Nucleus accumbens (tissue), 56 donors: ENCODE measurements at places on chromosomes 4 and X.
A peak's percentile ranks its signal among the peaks of the same experiment; 100 is the strongest.

DNA sequence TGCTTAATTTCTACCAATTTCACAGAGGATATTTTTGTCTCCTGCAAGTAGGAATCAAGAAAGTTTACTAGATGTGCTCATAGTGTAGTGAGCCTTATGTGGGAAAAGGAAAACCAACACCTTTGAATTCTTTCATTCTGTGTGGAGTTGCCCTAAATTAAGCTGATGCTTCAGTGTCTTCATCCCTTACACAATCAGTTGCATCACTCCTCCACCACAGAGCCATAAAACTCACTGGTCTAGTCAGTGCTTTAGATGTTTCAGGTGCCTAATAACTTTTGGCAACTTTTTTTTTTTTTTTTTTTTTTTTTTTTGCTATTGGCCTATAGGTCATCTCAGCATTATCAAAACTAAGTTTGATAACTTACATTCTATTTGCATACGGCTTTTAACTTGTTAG lies 41.5 kb downstream of the HHIP start:
- no peak for DNase-seq

GRCh38 chr4:67327245-67328017 lies 217.9 kb downstream of the CENPC start:
- peak; percentile 11 for DNase-seq

- DNase-seq, result no peak
Observed at GRCh38 chrX:153903238-153903980, 1.1 kb upstream of the AVPR2 start.

DNA sequence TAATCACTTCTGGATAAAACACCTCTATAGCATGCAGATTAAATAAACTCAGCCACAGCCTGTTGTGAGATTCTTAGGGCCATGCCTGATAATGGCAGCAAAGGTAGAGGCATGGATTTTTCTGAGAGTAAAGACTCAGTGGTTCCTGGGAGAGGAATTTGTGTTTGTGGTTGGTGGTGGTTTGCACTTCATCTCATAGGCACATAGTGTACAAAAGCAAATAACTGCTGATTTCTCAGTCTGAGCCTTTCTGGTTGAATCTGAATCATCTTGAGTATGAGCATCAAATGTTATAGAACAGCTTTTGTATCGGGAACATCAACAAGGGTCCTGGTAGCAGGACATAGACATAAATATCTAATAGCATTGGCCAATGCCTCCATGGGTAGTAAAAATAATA lies 274.3 kb downstream of the FRMPD4 start:
- DNase-seq, result no peak

GRCh38 chr4:84235126-84235944 lies 263.8 kb downstream of the NKX6-1 start:
- no peak for DNase-seq

DNA sequence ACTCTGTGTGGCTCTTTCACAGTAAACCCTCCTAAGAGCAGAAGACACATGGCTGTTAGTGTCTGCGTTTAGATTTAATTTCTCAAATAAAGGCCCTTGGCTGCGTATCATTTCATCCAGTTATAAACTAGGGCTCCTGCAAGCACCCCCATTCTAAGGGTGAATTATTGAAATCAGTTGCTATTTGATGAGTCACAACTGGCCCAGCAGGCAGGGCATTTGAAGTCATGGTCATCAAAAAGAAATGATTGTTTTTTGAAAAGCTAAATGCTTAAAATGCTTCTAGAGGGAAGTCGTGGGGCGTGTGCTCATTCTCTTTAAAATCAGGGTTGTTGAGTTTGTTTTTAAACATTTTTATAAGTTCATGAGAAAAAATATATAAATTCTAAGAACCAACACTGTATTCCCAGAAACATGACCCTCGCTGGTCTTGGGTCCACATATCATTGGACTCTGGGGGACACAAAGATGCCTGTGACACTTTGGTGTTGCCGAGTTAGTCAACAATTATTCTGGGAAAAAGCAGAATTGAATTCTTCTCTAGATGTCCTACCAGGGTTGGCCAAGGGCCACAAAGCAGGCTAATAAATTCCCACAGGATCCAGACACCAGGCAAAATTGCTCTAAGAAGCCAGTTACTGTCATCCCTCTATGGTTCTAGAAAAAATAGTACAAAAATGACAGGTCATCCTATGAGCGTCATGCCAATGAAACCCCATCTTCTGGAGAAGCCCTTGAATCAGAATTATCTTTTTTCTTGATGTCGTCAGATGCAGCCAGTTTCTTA lies 99.5 kb upstream of the MYOZ2 start:
- no peak for DNase-seq

DNA sequence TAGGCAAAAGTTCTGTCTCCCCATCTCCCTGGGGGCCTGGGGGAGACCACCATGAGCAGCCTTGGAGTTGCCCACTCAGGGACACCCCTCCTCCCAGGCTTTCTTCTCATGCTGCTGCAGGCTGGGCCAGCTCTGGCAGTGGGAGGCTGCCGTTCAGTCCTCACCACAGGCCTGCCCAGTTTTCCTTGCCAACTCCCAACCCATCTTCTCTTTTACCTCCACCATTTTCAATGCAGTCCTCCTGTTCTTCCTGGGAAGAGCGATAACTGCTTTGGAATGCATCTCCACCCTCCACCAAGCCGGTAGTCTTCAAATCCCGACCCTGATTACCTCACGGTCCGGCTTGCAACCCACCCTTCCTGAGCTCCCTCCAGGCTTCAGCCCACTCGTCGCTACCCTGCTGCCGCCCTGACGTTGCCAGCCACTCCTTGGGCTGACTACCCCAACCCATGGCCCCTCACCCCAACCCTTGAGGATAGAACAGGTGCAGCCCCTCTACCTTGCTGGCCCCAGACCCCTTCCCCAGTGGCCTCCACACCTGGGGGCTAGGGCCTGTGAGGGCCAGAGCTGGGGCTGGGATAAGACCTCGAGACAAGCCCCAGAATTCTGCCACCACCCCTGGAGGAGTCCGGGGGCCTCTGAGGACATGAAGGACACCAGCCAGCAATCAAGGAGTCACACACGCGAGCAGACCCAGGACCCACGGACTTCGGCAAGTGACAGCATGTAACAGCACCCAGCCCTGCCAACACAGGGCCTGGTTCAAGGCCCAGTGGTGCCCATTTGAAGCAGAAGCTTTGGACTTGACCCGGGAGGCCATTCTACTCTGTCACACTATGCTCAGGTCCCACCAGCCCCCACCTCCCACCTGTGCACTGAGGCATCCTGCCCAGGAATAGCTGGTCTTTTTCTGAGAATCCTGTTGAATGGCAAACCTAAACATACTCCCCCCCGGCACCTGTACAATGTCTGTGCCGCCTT lies 9.2 kb downstream of the WDR1 start:
- no peak for DNase-seq

GRCh38 chr4:156939801-156940200 lies 31.8 kb downstream of the PDGFC start:
- no peak for DNase-seq

GRCh38 chr4:45072981-45073380 lies 346.6 kb upstream of the GNPDA2 start:
- DNase-seq, result no peak

GRCh38 chr4:80422727-80423404 lies 87.3 kb downstream of the CFAP299 start:
- DNase-seq, result no peak

- DNase-seq, result no peak
Observed at GRCh38 chr4:8725071-8725841, 132.7 kb downstream of the CPZ start.

DNA sequence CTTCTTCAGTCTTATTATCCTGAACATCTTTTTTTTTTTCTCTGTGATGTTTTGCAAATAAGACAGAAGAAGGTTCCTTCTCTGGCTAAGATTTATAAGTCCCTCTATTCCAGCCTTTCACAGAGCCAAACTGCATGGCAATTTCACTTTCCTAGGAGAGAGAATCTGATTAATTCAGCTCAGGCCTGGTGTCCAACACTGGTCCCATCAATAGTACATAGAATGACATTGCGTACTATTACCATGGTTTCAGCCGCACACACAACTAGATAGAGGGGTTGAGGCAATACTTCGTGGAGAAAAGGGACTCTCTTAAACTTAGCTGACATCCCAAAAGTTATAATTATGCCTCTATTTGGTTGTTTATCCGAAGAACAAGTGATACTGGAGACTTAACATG lies 18.5 kb downstream of the DCAF8L2 start:
- no peak for DNase-seq

DNA sequence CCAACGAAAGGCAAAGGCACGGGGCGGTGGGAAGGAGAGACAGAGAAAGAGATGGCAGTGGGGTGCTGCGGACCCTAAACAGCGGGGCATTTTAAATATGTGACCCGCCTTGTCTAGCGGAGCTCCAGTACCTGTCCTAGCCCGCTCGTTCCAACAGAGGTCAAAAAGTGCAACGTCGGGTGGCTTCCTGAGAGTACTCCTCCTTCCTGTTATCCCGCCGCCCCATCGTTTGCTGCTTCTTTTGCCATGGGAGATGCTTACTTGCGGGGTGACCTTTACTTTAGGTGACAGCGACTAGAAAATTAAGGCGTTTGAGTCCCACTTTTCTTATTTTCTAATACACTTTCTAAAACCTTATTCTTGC lies 735 bp downstream of the NRK start:
- no peak for DNase-seq

GRCh38 chrX:148681605-148682004 lies 181.2 kb downstream of the AFF2 start:
- DNase-seq, result no peak

DNA sequence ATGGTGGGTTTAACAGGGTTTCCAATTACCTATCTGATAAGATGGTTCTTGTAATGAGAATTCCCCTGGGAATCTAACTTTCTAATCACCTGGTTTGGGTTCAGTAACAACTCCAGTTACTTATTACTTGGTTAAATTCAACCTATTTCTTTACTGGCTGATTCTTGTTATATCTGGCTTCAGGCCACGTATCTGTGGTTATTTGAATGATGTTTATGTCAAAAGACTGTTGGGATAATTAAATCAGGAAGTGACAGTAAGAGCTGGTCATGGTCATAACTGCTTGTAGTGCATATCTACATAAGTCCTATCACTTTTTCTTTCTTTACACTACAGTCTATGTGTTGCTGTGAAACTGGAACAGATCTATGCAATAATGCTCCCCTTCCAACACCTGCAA lies 108.1 kb downstream of the MID1 start:
- no peak for DNase-seq

GRCh38 chrX:103792916-103793544 lies 16.4 kb downstream of the PLP1 start:
- no peak for DNase-seq

- no peak for DNase-seq
Observed at GRCh38 chr4:86497131-86497530, 97.0 kb upstream of the PTPN13 start.

- no peak for DNase-seq
Observed at GRCh38 chr4:151797131-151797530, 36.3 kb upstream of the GATB start.

GRCh38 chr4:33959519-33959918 lies 2284.8 kb downstream of the ARAP2 start:
- DNase-seq, result no peak

DNA sequence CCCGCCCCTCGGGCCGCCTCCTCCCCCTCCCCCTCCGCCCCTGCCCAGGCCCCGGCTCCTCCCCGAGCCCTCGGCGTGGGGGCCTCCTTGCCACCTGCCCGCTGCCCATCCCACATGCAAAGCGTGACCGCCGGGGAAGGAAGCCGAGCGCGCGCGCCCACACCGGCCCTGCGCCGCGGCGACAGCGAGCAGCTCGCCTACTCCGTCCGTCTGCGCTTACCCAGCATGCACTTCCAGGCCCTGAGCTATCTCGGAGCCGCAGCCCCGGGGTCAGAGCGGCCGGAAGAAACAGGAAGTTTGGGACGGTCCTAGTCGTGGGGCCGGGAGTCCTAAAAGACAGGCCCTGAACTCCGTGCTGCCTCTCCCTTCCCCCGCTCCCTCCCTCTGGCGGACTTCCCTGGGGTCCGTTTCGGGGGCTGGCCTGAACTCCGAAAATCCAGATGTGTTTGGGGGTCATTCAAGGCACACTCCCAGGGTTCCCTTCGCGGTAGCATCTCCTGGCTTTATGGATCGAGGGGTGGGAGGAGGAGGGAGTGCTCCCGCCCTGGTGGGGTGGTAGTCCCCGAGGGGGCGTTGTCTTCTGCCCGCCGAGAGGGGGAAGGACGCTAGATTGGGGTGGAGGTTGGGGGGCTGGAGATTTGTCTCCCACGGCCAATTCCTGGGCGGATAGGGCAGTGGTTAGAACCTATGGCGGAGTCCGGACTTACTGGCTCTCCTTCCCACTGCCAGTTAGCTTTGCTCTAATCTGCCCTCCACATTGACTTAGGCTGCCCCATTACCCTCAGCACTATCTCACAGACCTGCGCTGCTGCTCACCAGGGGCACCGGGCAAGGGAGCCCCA lies 25.0 kb upstream of the BCORL1 start:
- no peak for DNase-seq

GRCh38 chr4:26141051-26141721 lies 179.6 kb upstream of the RBPJ start:
- DNase-seq, result no peak

GRCh38 chrX:57232658-57233360 lies 53.7 kb upstream of the FAAH2 start:
- DNase-seq, result no peak

- DNase-seq, result no peak
Observed at GRCh38 chr4:148716431-148717052, 274.3 kb upstream of the NR3C2 start.

DNA sequence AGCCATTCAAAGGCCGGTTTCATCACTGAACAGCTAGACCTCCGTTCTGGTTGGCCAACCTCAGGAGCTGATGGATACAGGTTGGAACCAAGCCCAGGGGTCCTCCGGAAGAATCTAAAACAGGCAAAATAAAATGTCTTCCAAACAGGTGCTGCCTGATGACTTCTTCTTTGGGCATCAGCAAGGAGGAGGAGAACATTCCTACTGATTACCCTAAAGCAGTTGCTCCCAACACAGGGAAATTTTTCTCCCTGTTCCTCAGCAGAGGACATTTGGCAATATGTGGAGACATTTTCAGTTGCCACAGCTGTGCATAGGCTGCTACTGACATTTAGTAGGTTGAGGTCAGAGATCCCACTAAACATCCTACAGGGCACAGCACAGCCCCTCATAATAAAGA lies 319.3 kb upstream of the PPARGC1A start:
- DNase-seq, result no peak

DNA sequence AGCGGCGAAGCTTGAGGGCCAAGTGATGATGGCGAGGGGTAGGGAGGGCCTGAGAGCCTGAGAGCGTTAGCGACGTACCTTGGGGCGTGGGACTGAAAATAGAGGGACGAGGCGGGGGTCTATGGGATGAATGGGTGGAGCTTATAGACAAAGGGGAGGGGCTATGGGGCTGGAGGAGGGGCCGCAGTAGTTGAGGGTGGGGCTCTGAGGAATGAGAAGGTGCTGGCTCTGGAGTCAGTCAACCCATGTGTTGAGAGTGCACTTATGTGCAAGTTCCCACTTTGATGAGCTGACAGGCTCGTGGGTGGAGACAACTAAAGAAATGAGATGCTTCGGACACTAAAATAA lies 488 bp downstream of the TBC1D25 start:
- no peak for DNase-seq
